ENCODE measurements at places on chromosomes 2 and 18.

DNA sequence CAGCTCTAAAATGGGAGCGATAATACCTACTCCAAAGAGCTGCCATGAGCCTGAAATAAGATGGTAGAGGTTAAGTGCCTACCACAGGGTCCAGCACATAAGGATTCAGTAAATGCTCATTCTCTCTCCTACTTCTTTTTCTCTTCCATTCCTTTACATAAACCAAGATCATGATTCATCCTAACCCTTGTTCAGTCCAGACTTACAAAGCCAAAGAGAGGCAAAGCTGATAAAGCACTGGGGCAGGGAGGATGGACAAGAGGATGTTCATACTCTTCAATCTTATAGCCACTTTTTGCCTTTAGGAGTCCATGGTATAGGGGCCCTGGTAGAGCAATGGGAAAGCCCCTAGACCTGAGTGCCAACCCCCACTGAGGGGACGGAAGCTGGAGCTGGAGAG, 75.6 kb upstream of the PKDCC start:
- DNase-seq, result no peak

DNA sequence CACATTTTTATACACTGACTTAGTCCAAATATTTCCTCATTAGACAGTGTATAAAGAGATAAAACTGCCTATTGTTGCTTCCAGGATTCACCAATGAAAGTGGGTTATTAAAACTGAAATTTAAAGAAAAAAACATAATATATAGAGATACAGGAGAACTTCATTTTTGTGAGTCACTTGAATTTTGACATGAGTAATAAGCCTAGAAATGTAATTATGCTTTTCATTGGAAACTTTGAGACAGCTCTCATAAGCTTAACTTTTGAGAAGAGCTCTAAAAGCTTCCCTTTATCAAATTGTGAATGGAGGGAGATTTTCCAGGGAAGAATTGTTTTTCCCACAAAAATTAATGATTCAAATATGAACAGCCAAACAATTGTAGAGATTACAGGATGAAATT, 14.1 kb downstream of the DYNC2LI1 start:
- DNase-seq, result no peak

GRCh38 chr18:37483984-37484819, 81.4 kb downstream of the CELF4 start:
- no peak for DNase-seq

DNA sequence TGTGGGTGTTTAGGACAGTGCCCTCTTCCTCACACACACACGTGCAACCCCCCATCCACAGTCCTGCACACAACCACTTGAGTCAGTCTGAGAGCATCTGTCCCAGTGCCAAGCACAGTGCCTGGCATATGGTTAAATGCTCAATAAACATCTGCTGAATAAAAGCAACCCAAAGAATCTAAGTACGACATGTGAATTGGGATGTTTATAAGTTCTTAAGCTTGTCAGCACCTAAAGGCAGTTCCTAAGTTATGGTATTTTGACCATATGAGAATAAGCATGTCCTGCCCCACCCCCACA, 37.8 kb downstream of the CAPN13 start:
- no peak for DNase-seq

GRCh38 chr2:147368306-147368705, 476.5 kb upstream of the ACVR2A start:
- DNase-seq, result no peak

DNA sequence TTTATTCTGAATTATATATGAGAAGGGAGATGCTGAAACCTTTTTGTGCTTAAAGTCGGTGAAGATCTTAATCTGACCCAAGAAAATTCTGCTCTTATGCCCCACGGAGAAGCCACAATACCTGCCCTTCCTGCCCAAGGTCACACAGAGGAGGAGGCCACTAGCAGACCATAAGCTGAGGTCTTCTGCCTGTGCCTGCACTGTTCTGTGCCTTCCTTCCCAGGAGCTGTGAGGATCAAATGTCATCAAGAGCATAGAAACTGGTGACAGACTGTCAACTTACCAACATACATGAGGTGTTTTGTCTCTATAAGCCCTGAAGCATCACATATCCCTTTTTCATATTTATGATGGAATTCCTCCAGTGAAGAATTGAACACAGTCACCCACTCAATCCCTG, 233.3 kb downstream of the C1D start:
- DNase-seq, result no peak

GRCh38 chr2:86174445-86174844, 20.8 kb downstream of the IMMT start:
- no peak for DNase-seq

GRCh38 chr2:112295407-112296078, 20.1 kb downstream of the ZC3H6 start:
- DNase-seq, result no peak

DNA sequence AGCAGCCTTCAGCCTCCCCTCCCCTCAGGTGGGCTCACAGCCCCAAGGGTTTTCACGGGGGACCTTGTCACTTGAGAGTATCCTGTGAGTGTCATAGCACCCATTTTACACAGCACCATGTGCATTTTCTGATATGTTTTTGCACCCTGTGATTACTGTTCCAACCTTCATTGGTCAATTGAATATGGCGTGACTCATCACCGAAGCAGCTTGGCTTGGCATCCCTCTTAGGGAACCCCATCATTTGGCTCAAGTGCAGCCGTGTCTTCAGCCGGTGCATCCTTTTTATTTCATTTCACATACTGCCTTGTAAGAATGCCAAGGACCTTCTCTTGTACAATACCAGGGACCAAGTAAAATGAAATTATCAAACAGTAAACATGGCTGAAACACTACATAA, 57.6 kb downstream of the NPAS2 start:
- DNase-seq, result no peak

GRCh38 chr18:6917072-6917471, 187.6 kb downstream of the ARHGAP28 start:
- no peak for DNase-seq

GRCh38 chr18:28529644-28530043, 352.7 kb upstream of the CDH2 start:
- DNase-seq, result no peak

GRCh38 chr2:219918254-219918653, 290.8 kb downstream of the SLC4A3 start:
- DNase-seq, result no peak

- DNase-seq, result no peak
Measured at GRCh38 chr2:1887915-1888314, 143.6 kb upstream of the PXDN start.

DNA sequence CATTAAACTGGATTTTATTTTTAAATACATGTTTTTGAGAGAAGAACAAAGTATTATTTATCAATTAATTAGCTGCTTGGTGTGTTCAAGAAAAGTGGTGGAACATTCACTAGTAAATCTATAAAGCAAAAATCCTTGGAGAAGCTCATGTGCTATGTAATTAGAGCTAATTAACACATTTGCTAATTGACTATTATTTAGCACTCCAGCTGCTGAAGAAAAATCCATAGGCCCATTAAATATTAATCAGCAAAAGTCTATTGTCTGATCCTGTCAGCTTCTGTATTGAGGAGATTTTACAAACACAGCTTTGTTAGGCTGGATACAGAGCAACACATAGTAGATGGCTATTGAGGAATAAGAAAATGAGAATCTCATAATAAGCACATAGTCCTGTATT, 336.1 kb downstream of the RBM43 start:
- no peak for DNase-seq

- DNase-seq, result no peak
Measured at GRCh38 chr2:168997118-168997521, 34.0 kb downstream of the ABCB11 start.

GRCh38 chr2:202682274-202682673, 47.5 kb downstream of the FAM117B start:
- no peak for DNase-seq

DNA sequence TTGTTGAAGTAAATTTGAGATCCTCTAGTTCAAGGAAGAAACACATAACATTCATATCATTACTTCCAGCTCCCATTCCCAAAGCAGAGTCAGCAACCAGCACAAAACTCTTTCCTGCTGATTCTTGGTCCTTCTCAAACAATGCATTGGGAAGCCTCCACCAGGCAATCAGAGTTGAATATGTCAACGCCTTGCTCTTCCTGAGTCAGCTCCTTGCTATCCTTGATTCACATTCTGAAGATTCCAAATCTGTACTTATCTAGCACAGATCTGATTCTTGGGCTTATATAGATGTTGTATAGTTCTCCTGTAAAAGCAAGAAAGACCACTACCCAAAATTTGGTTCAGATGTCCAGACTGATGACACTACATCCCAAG, 29.6 kb downstream of the CFAP210 start:
- no peak for DNase-seq

DNA sequence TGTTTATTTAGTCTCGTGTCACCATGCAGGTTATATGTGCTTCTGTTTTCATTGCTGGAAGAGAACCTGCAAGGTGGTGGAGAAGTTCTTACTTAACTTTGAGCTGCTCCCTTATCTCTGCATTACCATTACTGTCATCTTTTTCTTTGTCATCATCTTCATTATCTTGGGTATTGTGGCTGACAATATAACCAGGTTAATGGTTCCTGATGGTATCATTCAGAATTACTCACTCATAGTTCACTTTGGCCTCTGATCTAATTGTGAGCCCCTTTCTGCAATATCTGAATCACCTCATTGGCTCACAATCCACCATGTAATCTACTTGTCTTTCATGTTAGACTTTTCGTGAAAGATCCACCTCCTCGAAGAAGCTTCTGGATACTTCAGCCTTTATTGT, 5.0 kb downstream of the CD28 start:
- no peak for DNase-seq

- no peak for DNase-seq
Measured at GRCh38 chr18:75116165-75116564, 92.8 kb downstream of the PTGR3 start.

GRCh38 chr2:79935771-79936657, 368.5 kb downstream of the LRRTM1 start:
- no peak for DNase-seq

GRCh38 chr2:221521233-221521845, 50.8 kb downstream of the EPHA4 start:
- DNase-seq, result no peak

- no peak for DNase-seq
Measured at GRCh38 chr2:144424559-144425240, 95.2 kb downstream of the ZEB2 start.

DNA sequence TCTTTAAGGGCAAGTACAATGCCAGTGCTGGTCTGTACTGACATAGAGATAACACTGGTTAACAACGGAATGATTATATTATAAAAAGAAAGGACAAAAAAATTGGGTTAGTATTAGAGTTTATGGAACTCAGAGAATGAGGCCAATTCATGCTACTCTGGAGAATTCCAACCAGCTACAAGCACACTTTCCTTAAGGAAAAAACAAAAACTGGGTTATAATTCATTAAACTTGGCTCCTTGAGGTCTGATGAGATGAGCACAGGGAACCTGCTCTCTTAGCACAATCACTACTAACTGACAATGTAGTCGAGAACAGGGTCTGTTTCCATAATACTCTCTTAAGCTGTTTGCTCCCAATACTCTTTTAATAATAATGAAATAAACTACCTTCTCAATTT, 165.3 kb downstream of the NRXN1 start:
- DNase-seq, result no peak

DNA sequence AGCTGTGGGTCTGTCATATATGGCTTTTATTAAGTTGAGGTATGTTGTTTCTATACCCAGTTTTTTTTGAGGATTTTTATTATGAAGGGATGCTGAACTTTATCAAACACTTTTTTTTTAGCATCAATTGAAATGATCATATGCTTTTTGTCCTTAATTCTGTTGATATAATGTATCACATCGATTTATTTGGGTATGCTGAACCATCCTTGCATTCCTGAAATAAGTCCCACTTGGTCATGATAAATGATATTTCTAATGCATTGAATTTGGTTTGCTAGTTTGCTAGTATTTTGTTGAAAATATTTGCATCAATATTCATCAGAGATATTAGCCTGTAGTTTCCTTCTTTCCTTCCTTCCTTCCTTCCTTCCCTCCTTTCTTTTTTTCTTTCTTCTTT, 22.5 kb upstream of the CWC22 start:
- DNase-seq, result no peak

DNA sequence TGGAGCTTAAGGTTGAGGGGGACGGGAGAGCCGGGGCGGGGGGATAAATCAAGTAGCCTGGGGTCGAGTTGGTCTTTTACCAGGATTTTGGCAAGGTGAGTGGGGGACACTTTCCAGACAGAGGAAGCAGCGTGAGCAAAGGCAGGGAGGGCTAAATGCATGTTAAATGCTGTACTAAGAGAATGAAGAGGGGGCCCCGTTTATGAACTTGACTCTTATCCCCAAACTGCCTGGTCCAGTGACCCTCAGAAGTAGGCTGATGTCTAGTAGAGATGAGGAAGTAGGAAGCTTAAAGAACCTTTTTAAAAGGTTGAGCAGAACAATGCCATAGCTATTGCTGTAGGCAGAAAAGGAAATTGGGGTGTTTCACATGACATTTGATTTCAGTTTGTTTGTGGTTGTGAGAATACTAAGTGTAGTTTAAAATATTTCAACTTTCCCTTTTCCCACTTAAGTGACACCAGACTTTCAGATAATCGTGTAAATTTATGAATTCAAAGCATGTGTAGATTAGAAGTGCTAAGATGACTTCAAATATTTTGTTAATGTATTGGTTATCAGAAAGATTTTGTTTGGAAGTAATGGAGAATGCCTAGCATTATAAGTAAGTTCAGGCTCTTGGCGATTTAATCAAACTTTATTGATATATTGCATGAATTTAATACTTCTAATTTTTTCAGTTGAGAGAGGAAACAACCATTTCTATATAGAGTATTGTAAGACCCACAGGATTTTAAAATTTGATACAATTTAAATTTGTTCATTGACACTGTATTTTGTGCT, 1.8 kb downstream of the REL start:
- DNase-seq, result peak; percentile 85

DNA sequence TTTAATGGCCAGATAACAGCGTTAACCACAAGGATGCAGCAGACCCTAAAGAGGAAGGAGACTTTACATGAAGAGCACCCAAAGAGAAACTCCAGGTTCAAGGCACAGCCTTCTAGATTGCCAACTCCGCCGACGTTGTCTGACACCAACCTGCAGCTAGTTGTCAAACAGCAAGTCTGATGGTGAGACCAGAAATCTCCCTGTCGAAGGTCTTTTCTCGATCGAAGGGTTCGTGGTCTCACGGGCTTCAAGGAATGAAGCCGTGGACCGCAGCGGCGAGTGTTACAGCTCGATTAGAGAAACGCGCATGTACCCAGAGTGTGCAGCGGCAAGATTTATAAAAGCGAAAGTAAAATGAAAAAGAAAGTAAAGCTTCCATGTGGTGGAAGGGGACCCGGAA, 656.3 kb downstream of the XIRP2 start:
- DNase-seq, result no peak

- DNase-seq, result no peak
Measured at GRCh38 chr2:109381327-109381820, 232.4 kb downstream of the SEPTIN10 start.

DNA sequence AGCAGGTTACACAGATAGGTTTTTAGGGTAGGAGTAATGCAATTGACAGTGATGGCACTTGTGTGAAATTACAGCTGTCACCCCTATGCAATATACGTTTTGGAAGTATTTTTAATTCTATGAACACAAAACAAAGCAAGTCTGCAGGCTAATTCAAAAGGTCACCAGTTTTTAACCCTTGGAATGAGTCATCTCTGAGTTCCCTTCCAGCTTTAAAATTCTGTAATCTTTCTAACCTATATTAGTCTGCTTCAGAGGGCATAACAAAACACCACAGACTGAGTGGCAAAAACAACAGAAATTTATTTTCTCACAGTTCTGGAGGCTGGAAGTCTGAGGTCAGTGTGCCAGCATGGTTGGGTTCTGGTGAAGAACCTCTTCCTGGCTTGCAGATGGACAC, 596.9 kb upstream of the HNMT start:
- no peak for DNase-seq
